Neural crest cell (in vitro differentiated cells): ENCODE measurements at places on chromosomes 1 and 21. TPM values are rescaled to one million over a fixed set of nuclear protein-coding genes. Genes with fewer than 3 reads are reported as not detected.

- no peak overlapping the region for H3K27ac ChIP-seq
- H3K27me3 ChIP-seq = no peaks in the 10 kb centered on the region
- no peaks in the 10 kb centered on the region for H3K36me3 ChIP-seq
- peaks cover 10% of the 10 kb centered on the region for H3K4me1 ChIP-seq
These were observed 68.1 kb downstream of the RPS6KA1 start for GRCh38 chr1:26597629-26598039.

PTPN7 gene
- not detected in 2 replicates for total RNA-seq

GRCh38 chr1:215022741-215023141, 59.8 kb upstream of the KCNK2 start:
- no peak overlapping the region for H3K4me3 ChIP-seq
- H3K27me3 ChIP-seq = peaks cover 7% of the 10 kb centered on the region
- H3K36me3 ChIP-seq = no peaks in the 10 kb centered on the region

- no peaks in the 10 kb centered on the region for H3K4me1 ChIP-seq
- peaks cover 57% of the 10 kb centered on the region for H3K36me3 ChIP-seq
- no peak for DNase-seq
- H3K27me3 ChIP-seq = no peaks in the 10 kb centered on the region
- H3K4me3 ChIP-seq = no peak overlapping the region
These were observed 55.4 kb upstream of the TTC39A start for GRCh38 chr1:51385776-51386175.

DNA sequence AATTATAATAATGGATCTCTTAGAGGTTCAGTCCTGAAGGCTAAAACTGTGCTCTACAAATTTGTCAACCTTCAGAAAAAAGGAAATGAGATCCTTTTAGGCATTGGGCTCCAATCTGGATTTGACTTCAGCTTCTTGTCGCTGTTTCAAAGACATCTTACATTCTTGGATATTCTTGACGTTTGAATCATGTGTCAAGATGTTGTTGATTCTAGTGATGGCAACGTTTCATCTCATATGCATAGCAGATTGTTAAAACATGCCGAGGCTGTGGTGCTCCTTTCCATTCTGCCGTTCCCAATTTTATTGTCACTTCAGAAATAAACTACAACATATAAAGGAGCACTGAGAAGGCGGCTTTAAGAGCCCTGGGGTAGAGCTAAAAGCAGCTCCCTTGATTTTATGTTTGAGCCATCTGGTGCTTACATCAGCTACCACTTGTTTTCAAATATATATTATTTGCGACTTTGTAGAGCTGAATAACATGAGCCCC, 467.6 kb upstream of the ZRANB2 start:
- DNase-seq = no peak
- no peak overlapping the region for H3K27ac ChIP-seq
- no peaks in the 10 kb centered on the region for H3K4me1 ChIP-seq
- H3K36me3 ChIP-seq = no peaks in the 10 kb centered on the region
- H3K27me3 ChIP-seq = no peaks in the 10 kb centered on the region

GRCh38 chr1:116105996-116106395, 5.2 kb upstream of the MAB21L3 start:
- H3K4me3 ChIP-seq = no peak overlapping the region
- H3K4me1 ChIP-seq = no peaks in the 10 kb centered on the region
- no peak for DNase-seq
- no peaks in the 10 kb centered on the region for H3K36me3 ChIP-seq
- H3K27me3 ChIP-seq = no peaks in the 10 kb centered on the region

DNA sequence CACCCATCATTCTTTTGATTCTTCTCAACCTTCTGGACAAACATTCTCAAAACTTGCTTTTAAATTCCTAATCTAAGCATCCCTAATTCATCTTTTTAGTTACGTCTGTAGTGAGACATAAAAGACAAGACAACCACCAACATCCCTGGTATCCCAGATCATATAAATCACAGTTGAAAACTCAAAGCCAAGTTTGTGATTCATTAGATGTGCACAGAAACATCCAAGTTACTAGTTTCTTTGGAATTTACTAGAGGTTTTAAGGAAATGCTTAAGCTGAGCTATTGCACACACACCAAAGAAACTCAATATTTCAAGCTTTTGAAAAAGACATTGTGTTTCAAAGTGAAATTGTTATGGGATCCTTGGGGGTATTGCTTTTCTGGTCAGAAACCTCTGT, 47.6 kb downstream of the ATP6V1G3 start:
- peaks cover 23% of the 10 kb centered on the region for H3K4me1 ChIP-seq
- no peak overlapping the region for H3K4me3 ChIP-seq
- H3K27me3 ChIP-seq = no peaks in the 10 kb centered on the region
- H3K36me3 ChIP-seq = no peaks in the 10 kb centered on the region

CDKN2C gene
- 2.9 and 3.5 TPM in 2 replicates for total RNA-seq

GRCh38 chr1:59006289-59006658, 222.4 kb upstream of the JUN start:
- no peaks in the 10 kb centered on the region for H3K27me3 ChIP-seq
- no peak for DNase-seq
- no peak overlapping the region for H3K27ac ChIP-seq

DNA sequence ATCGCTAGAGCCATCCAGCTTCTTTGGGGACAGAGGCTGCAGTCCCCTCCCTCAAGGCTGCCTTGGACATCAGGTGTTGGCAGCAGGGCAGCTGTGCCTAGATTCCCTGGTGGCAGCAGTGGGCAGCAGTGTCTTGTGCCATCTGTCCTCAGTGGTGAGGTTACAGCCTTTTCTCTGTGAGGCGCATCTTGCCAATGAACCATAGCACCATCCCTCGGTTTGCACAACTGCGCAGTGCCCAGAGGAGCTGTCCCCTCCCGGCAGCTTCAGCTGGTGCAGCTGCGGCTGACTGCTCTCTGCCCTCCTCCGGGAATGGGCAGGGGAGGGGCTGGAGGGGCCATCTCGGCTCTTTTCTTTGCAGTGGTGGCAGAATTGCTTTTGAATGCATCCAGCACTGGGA, 59.0 kb upstream of the C8B start:
- peaks cover 14% of the 10 kb centered on the region for H3K4me1 ChIP-seq
- H3K27ac ChIP-seq = no peak overlapping the region
- H3K36me3 ChIP-seq = peaks cover 9% of the 10 kb centered on the region

GRCh38 chr1:6827079-6827478, 41.8 kb downstream of the CAMTA1 start:
- H3K27me3 ChIP-seq = no peaks in the 10 kb centered on the region
- DNase-seq = no peak
- no peak overlapping the region for H3K4me3 ChIP-seq
- peaks cover 6% of the 10 kb centered on the region for H3K36me3 ChIP-seq

NPR1 gene
- 0.57 and 0.93 TPM in 2 replicates for total RNA-seq

DNA sequence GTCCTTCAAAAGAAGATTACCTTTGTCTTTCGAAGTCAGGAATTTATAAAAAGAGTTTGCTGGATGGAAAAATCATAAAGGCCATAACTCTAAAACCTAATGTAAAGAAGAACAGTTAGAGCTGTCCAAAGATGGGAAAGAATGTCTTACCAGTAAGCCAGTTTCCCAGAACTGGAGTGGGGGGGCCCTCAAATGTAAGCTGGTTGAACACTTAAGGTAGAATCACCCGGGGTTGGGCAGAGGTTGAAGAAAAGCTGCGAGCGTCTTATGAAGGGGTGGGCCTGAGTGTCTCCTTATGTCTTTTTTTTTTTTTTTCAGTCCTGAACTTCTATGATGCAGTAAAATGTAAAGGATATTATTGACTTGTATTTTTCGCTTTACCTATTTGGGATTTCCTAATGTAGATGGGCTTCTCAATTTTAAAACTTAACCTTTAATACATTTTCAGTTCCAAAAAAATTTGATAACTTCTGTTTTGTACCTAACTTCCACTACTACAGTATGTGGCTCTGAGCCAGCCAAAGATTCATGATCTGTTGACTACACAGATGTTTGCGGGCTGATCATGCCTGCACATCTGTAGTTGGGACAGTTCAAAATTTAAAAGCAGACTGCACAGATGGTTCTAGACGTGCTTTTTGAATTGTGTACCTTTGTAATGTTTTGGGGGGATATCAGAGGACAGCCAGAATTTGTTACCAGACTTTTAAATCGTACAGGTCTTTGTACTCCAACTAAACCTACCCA, 43.6 kb downstream of the NFYC start:
- H3K4me1 ChIP-seq = peaks cover 16% of the 10 kb centered on the region
- H3K4me3 ChIP-seq = no peak overlapping the region
- H3K36me3 ChIP-seq = peaks cover 6% of the 10 kb centered on the region
- H3K27ac ChIP-seq = no peak overlapping the region
- DNase-seq = no peak

RGS1 gene
- not detected in 2 replicates for total RNA-seq

DNA sequence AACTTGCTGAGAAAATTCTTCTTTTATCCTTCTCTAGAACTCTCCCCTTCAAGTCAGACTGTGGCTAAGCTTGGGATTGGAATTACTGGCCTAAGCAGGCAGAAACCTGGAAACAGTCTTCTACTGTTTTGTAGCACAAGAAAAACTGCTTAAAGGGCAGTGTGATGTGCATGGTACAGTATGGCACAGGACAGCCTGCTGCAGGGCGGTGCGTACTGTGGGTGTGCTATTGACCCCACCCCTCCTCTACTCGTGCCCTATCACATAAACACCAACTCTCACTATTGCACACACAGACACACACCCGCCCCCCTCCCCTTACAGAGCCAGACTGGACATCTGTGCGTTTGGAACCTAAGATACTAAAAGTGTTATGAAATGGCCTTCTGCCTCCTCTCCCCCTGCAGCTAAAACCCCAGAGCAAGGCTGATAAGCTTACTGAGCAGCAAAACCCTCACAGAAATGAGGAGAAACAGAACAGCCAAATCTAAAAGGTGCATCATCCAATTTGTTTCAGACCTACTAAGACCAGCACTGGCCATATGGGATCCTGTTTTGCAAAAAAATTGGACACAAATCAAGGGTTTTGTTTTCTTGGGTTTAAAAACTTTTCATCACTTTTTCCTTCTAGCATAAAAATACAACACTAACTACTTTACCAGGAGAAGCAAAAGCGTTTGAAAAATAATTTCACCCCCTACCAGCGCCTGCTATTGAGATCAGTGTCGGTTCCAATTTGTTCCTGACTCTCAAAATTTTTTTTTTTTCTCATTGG, 355.8 kb upstream of the LYPLAL1 start:
- no peak for DNase-seq
- H3K4me1 ChIP-seq = no peaks in the 10 kb centered on the region
- H3K27me3 ChIP-seq = no peaks in the 10 kb centered on the region
- H3K36me3 ChIP-seq = peaks cover 3% of the 10 kb centered on the region
- no peak overlapping the region for H3K27ac ChIP-seq
- H3K4me3 ChIP-seq = no peak overlapping the region

GRCh38 chr1:24384251-24385090, 29.1 kb downstream of the STPG1 start:
- H3K4me1 ChIP-seq = no peaks in the 10 kb centered on the region
- peak overlapping the region; percentile 44 for H3K27ac ChIP-seq
- H3K27me3 ChIP-seq = no peaks in the 10 kb centered on the region
- no peaks in the 10 kb centered on the region for H3K36me3 ChIP-seq
- no peak for DNase-seq

GRCh38 chr1:87094238-87094637, 179.8 kb downstream of the HS2ST1 start:
- H3K4me1 ChIP-seq = no peaks in the 10 kb centered on the region
- H3K27me3 ChIP-seq = no peaks in the 10 kb centered on the region
- H3K27ac ChIP-seq = no peak overlapping the region
- DNase-seq = no peak
- no peak overlapping the region for H3K4me3 ChIP-seq

DNA sequence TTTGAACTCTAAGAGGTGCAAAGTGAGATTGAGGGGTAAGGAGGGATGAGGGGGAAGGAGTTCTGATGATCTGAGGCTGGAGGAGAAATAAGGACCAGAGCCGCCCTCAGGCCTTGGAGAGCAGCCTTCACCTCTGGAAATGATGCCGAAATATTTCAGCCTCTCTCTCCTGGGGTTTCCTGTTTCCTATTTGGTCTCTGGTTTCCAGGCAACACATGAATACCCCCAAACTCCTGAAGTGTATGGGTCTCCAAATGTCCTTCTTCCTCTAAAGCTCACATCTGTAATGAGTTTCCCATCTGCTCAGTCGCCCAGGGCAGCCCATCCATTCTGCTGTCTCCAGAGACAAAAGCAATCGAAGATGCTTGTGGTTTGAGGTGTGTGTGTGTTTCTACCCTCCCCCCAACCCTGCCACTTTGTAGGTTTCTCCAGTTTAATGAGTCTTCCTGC, 52.0 kb upstream of the FAM20B start:
- no peaks in the 10 kb centered on the region for H3K27me3 ChIP-seq
- H3K36me3 ChIP-seq = peaks cover 4% of the 10 kb centered on the region
- H3K4me3 ChIP-seq = no peak overlapping the region
- peaks cover 19% of the 10 kb centered on the region for H3K4me1 ChIP-seq
- H3K27ac ChIP-seq = peak overlapping the region; percentile 14

DNA sequence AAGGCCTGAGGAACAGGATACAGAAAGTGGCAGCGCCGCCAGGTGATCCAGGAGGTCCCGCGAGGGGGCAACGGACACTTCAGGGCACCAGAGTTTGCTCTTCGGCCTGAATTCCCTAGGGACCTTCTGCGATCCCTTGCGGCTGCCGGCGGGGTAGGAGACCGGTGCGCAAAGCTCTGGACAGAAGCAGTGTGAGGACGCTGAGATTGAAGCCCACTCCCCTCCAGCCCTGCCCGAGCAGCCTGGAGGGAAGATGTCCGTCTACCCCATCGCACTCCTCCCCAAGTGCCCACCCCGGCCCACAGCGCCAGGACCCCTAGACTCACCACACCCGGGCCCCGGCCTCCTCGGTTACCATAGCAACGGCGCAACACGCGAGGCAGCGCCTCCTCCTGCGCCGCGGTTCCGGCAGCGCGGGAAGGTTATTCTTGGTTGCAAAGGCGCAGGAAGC, at the start of gene ANKRD45:
TSS of gene ANKRD45 (minus strand) at position 361 of the 451 bp plus-strand sequence. CDS start 10,433 bp downstream, outside the sequence.
- H3K4me1 ChIP-seq = peaks cover 11% of the 10 kb centered on the region
- no peaks in the 10 kb centered on the region for H3K36me3 ChIP-seq
- peak within 1 kb of the TSS; percentile 69 for H3K27ac ChIP-seq
- peak within 1 kb of the TSS; percentile 77 for H3K4me3 ChIP-seq
- DNase-seq = peak; percentile 54

DNA sequence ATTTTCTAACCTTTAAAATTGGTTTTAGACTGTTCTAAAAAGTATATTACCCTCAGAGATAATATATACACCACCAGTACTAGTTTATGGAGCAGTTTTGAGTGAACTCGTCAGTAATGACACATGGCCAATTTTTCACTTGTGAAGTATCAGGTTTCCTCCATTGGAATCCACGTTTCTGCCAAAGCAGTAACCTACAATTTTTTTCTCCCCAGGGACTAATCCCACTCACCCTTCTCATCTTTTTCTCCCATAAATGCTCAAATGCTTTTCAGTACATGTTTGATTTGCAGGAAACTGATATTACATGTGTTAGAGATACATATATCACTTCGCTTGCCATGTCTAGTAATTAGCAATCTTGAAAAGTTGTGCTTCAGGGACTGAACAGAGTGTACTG, 94.1 kb downstream of the COL24A1 start:
- no peak overlapping the region for H3K4me3 ChIP-seq
- H3K4me1 ChIP-seq = no peaks in the 10 kb centered on the region
- H3K27me3 ChIP-seq = no peaks in the 10 kb centered on the region
- no peaks in the 10 kb centered on the region for H3K36me3 ChIP-seq
